Lower lobe of right lung (tissue), 2 donors: ENCODE measurements at places on chromosomes 6 and 20. TPM values are rescaled to one million over a fixed set of nuclear protein-coding genes. Genes with fewer than 3 reads are reported as not detected.

Gene BANF2
- not detected for total RNA-seq

Gene C6orf58
- total RNA-seq, result not detected

DNA sequence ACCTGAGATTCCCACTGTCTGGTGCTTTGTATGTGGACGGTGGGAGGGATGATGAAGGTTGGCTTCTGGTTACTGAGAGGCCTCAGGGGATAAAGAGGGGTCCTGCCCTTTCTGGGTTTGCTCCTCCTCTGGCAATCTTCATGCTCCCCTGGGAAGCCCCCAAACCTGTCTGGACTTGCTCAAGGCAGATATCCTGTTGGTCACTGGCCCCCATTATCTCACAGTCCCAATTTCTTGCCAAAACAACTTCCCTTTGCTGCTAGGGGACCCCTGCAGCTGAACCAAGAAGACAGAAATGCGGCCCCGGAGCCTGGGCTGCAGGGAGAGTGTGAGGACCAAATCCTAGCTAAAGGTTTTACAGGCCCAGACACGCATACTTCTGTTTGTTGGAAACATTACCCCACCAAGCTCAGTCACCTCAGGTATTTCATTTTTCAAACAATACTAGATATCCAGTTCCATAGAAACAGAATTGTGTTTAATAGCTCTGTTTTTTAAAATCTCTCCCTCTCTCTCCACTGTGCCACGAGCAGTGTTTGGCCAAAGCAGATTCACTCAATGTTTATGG is 63.4 kb upstream of the MRPS10 start:
- DNase-seq, result no peak

- no peak for DNase-seq
These were observed 28.2 kb upstream of the RPS6KA2 start for GRCh38 chr6:166655251-166655650.

DNA sequence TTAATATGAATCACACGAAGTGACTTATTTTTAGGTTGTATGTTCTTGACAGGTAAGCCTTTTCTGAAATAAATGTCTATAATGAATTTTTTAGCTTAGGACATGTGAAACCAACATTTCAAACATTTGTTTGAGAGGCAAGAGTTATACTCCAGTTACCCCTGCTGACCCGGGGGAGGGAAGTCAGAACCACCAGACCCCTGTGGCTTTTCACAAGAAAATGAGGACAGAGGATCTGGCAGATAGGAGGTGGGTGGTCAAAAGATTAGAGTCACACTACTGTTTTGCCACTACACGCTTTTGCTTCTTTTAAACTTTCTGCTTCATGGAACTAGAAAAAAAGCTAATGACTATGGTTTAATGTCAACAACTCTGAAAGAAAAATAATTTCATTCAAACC is 27.5 kb upstream of the ADGRF4 start:
- no peak for DNase-seq

DNA sequence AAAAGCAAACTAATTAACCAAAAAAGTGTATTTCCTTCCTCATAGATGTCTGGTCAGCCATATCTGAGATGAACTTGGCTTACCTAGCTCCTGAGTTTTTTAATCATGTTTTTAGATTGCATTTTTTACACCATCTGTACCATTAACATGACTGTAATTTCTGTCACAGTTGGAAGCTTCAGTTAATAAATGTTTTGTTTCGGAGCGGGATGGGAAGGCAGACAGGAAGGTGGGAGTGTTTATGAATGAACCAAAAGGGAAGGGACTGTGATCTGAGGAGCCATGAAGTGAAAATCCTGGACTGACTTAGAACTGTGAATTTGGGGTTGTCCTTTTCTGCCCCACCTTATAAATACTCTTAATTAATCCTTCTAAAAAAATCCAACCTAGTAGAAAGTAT is 445.6 kb upstream of the SOX4 start:
- no peak for DNase-seq

GRCh38 chr6:130908188-130908587 is 81.0 kb downstream of the SMLR1 start:
- no peak for DNase-seq

DNA sequence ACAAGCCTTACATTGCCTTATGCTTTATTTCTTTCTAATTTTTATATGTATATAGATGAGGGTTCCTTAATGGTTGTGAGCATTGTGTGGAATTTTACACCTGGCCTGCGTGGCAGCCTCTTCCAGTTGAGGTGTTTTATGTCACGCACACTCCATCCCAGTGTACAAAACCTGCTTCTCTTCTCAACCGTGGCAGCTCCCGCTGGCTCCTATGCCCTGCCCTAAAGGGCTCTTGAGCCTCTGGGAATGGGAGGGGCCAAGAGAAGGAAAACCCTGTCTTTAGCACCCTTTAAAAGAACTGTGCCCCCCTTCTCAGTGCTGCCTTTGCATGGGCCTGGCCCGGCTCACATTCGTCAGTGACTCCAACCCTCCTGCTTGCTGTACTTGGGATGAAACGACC is 4.3 kb upstream of the DNAJC5 start:
- DNase-seq, result no peak

DNA sequence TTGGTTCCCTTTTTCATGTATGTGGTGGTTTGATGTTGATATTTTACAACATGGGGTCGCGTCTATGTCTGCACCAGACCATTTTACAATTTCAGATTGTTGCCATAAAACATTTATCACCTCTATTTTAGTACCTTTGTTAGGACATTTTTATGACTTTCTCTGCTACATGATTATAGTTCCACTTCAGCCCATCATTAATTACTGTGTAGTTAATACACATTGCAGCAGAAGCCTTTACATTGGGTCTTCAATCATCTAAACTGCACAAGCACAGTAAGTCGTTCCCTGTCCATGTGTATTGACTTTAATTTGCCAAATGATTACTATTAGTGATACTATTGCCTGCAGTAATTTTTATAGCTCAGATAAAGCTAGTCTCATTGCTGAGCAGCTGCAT is 15.7 kb upstream of the TMEM217 start:
- no peak for DNase-seq

- no peak for DNase-seq
These were observed 517.0 kb downstream of the LMBRD1 start for GRCh38 chr6:69279805-69280204.

GRCh38 chr6:169957351-169957963 is 206.0 kb downstream of the ERMARD start:
- DNase-seq, result no peak

- no peak for DNase-seq
These were observed 153.4 kb upstream of the SALL4 start for GRCh38 chr20:51955756-51956155.

GRCh38 chr6:17987697-17988421 is 424 bp upstream of the KIF13A start:
- peak; percentile 81 for DNase-seq

- peak; percentile 79 for DNase-seq
These were observed 55.0 kb upstream of the FOXC1 start for GRCh38 chr6:1554476-1555310.
